ENCODE measurements at places on chromosomes 3 and 15.

DNA sequence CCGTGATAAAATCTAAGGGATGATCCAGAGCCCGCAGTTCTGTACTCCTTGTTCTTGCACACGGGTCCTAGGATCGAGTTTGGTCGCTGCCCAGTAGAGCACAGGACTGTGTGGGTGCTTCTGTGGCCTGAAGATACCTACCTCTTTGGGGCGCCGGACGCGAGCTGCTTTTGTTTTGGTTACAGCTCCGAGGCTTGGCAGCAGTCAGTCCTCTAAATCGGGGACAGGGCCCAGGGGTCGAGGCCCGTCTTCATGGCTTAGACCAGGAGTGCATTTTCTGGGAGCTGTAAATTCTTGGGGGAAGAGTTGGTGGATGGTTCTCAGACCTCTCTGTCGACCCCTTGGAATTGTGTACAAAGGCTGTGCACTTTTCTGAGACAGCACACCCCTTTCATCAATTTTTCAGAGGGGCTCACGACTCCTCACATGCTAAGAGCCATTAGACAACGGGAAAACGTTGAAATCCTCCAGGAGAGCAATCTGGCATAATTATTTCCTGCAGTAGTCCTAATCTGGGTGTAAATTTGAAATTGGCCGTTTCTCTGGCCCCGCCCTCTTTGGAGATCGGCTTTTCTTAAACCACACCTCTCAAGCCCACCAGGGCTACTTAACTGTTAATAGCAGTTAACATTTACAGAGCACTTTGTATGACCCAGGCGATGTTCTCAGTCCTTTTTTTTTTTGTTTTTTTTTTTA, 928 bp downstream of the CEP97 start:
- peak; percentile 46 for DNase-seq

- DNase-seq: peak; percentile 59
Observed at GRCh38 chr15:58748852-58749531, 515 bp downstream of the ADAM10 start.

- no peak for DNase-seq
Observed at GRCh38 chr3:30852833-30853232, 41.6 kb downstream of the GADL1 start.

GRCh38 chr15:48905847-48906246, 27.9 kb downstream of the EID1 start:
- DNase-seq: no peak

DNA sequence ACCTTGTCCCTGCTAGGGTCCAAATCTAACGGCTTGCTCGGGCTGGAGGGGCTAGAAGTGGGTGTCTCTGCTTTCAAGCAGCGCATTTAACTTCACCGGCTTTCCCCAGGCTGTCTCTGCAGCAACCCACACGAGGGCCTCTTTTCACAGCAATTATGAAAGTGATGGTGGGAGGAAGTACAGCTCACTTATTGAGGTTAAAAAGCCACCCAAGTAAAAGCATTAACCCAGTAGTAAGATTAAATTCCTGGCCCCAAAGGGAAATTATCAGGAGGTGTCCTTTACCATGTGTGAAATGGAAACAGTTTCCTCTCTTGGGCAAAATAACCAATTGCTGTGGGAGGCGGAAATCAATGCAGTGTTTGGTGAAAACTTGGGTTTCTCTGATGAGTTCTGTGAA, 41.1 kb downstream of the NGRN start:
- DNase-seq: no peak
